ENCODE measurements at places on chromosomes 1 and 21.

- DNase-seq, result no peak
Measured at GRCh38 chr1:115114308-115114707, 25.0 kb upstream of the TSPAN2 start.

GRCh38 chr1:228891272-228892034 lies 156.2 kb downstream of the RHOU start:
- DNase-seq, result no peak

DNA sequence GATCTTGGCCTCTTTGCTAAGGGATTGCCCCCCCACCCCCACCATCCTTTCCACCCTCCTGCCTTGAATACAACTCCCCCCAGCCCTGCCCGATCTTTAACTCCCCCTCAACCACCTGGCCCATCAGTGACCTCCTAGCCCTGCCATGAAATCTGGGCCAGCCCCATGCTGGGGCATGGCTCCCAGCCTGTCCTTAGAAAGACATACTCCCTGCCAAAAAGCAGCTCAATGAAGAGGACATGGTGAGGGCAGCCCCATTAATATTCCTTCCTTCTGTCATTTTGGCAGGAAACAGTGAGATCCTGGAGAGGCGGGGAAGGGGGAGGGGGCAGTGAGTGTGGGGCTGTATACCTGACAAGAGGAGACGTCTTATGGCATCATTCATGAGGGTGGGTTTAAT lies 66.8 kb upstream of the DISP3 start:
- no peak for DNase-seq

- DNase-seq, result peak; percentile 64
Measured at GRCh38 chr1:23198373-23198772, 18.9 kb downstream of the HTR1D start.

GRCh38 chr1:225879521-225880221 lies 2.5 kb downstream of the TMEM63A start:
- DNase-seq, result no peak

GRCh38 chr1:226915672-226915995 lies 24.5 kb upstream of the COQ8A start:
- DNase-seq, result no peak

DNA sequence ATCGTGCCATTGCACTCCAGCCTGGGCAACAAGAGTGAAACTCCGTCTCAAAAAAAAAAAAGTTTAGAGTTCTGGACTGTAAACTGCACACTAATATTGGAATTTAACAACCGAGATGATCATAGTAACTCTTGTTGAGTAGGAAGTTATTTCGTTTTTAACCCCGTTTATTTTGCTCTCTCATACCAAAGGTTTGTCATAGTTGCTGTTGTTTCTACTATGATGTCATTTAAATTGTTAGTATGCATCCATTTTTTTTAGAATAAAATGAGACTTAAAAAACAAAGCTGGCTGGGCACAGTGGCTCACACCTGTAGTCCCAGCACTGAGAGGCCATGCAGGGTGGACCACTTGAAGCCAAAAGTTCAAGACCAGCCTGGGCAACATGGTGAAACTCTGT lies 49.3 kb downstream of the DOP1B start:
- DNase-seq, result no peak

- no peak for DNase-seq
Measured at GRCh38 chr1:67464058-67464457, 33.9 kb upstream of the SERBP1 start.

DNA sequence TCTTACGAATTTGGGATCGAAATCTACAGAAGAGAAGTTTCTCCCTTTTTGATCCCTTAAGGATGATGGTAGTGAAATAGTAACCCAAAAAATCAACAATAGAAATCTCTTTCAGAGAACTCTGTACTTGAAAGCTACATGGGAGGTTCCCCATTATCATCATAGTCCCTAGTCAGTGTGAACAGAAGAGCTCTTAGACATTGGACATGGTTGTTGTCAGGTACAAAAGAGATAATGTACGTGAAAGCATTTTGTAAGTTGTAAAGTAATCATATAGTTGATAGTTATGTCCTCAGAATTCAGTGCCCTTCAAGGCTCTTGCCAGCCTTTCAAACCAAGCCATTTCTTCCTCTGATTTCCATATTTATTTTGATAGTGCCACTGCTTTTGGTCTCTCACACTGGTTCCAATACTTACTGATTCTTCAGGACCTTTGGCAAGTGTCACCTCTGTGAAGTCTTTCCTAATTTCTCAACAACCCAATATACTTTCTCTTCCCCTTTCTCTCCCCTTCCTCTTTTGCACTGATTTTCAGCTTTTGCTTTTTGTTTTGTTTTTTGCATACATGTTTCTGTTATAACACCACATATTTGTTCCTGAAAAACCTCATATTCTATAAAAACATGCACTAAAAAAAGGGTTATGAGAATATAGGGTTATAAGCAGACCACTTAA lies 22.4 kb downstream of the VPS45 start:
- DNase-seq, result no peak

DNA sequence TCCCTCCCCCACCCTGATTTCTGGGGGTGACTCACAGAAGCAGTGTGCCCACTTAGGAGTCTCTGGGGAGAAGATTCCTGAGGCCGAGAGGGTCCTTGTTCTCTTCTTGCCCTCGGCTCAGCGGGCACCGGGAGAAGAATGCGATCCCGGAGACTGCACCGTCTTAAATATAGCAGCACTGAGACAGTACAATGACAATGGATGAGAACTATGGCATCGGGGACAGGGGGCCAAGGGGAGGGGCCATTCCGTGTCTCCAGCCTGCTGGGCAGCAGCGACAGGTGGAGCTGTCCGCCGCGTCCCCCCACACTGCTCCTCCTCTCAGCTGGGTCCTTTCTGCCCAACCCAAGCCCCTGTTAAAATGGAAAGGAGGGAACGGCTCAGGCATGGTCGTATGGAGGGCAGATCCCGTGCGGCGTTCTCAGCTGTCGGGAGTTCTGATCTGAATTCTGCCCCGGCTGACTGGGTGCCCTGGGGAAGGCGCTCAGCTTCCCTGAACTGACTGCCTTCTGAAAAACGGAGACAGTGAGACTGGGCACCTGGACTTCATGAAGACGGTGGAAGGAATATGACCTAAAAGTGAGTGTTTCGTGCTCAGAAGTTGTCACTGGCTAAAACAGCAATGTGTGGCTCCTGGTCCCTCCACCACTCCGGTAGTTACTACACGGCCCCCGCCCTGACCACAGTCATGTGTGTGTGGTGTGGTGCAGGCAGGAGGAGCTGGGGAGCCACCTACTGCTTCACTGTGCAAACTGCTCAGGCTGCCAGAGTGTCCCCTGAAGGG lies at the start of gene MYOM3:
MYOM3 (minus strand) TSS at position 140 of the 784 bp plus-strand sequence. CDS start 3,499 bp downstream, outside the sequence.
- peak; percentile 76 for DNase-seq

- no peak for DNase-seq
Measured at GRCh38 chr1:53286955-53287354, 40.9 kb downstream of the LRP8 start.

DNA sequence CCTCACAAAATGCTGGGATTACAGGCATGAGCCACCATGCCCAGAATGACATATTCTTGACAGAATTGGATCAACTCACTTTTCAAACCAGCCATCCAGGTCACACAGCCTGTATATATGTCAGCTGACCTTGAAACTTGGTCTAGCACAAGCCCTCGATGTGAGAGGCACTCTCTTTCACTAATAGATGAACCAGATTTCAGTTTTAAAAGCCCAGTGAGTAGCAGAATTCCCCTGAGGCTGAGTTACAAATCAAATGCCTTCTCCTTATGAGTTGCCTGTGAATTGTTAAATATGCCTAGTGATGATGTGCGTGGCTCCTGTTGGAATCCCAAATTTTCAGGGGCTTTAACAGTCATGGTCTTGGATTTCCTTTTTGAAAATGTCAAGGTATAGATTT lies 88.7 kb downstream of the CD247 start:
- DNase-seq, result no peak

GRCh38 chr1:12549460-12550349 lies 68.3 kb downstream of the DHRS3 start:
- DNase-seq, result peak; percentile 88

- DNase-seq, result no peak
Measured at GRCh38 chr1:220281159-220281574, 8.9 kb upstream of the RAB3GAP2 start.

DNA sequence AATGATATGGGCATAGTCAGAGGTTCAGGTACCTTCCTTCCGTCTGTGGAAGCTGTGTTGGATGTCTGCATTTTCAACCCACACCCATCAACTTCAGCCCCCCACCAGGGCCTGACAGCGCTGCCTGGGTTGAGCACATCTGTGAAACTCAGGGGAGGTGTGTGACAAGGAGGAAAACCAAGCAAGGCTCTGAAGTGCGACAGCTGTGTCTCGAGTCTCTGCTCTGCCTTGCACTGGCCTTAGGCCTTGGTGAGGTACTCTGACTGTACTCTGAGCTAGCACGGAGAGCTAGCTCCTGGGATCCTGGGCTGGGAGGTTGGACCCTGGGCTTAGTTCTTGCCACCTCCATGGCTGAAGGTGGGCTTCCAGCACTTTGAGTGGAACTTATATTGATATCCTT lies 9.1 kb downstream of the VANGL2 start:
- DNase-seq, result no peak

DNA sequence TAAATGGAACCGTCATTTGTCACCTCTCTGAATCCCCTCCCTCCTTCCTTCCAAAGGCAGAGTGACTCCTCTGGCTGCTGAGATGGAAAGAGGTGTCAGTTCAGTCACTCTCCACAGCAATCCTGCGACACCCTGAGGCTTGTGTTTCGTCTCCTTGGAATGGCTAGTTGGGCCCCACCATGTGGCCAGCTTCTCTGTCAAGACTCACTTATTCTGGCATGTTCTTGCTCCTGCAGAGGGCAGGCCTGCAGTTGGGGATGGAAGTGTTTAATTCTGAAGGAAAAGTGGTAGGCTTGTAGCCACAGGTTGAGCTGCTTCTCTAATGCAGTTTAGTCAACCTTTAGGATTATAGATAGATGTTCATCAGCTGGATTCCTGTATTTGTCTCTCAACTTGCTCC lies 149.6 kb downstream of the LMO4 start:
- no peak for DNase-seq

GRCh38 chr1:36274201-36274600 lies 32.0 kb upstream of the SH3D21 start:
- DNase-seq, result no peak

DNA sequence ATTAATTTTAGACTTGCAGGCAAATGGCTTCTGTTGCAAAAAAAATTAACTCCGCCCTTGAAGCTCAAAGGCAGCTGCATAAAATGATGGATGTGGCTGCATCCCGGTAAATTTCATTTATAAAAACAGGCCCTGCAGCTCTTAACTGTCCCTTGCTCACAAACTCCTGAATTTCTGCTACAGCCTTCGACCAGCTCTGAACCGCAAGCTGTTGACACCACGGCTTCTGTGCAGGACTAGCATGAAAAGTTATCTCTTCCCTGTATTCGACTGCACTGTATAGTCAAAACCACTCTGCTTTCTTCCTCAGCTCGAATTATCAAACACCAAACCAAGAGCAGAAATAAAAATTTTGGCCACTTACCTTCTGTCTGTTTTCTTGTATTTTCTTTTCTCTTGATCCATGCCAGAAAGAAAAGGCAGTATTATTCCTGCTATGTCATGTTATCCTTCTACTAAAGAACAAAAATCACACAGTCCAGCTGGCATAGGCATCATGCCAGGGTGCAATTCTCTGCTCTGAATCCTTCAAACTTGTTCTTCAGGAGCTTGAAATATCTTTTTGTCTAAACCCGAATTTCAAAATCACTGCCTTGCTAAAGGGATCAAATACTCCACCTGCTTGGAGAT lies 195.5 kb upstream of the NCAM2 start:
- no peak for DNase-seq

DNA sequence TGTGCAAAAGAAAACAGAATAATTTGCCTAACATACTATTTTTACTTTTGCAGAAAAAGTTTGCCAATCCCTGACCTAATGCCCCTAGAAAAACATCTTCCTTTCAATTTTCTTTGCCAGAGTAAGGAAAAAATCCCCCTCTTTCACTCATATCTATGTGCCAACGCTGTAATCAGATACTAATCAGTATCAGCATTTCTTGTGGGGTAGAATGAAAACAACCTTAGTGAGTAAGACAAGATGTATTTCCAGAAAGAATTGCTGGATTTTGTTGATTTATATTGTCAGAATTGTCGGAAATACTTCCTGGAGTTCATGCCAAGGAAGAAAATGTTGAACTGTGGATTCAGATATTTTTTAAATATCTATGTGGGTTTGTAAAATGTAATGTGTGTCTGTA lies 1893.8 kb downstream of the NCAM2 start:
- no peak for DNase-seq

DNA sequence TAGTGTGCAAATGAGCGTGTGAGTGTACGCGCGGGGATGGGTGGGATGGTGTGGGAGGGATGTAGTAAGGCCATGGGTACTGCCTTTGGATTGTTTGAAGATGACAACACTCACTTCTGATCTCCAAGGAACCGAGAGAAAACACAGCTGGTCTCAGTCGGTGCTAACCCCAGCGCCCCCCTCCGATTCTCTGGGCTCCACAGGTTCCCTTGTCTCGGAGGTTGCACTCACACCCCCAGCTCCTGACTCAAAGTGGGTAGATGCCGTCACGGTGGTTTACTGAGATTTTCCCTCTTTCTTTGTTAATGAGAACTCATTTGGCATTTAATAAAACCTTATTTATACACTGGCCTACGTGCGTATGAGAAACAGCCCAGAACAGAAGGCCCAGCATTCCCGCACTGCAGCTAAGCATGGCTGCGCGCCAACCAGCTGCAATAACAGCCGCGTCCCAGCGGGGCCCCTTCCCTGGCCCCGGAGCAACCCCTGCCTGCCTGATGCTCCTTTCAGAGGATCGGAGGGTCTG lies 25.8 kb downstream of the ABCA4 start:
- DNase-seq, result peak; percentile 76

DNA sequence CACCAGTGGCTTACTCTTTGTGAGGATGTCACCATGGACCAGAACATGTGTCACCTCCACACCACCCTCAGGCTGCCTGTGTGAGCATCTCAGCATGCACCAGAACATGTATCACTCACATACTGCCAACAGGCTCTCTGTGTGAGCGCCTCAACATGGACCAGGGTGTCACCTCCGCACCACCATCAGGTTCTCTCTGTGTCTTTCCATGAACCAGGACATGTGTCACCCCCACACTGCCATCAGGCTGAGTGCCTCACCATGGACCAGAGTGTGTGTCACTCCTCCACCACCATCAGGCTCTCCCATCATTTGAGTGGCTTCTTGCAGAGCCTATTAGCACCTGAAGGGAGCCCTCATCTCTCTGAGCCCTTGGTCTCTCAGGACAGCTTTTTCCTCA lies 125.2 kb downstream of the ZNF648 start:
- DNase-seq, result no peak

GRCh38 chr1:168830562-168830961 lies 101.6 kb upstream of the DPT start:
- no peak for DNase-seq

- no peak for DNase-seq
Measured at GRCh38 chr1:183702087-183702812, 49.1 kb upstream of the APOBEC4 start.

GRCh38 chr1:163381487-163382184 lies 59.9 kb downstream of the NUF2 start:
- DNase-seq, result no peak
